ENCODE measurements at places on chromosomes 12 and 14.

- DNase-seq, result no peak
Measured at GRCh38 chr12:109944561-109945359, 44.7 kb downstream of the TCHP start.

DNA sequence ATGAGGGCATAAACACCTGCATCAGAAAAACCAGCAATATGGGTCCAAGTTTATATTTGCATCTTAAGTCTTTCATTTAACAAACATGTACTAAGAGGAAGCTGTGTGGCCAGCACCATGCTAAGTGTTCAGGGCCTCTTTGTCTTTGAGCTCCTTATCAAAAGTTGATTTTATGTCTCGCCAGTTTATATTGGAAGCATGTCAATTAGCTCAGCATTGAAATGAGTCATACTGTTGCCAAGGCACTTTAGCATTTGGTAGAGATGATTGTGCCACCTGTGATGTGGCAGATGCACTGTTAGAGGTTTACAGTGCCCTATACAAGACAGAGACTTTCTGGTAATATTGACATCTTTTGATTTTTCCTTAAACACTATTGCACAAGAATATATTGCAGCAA lies 68.5 kb downstream of the BHLHE41 start:
- DNase-seq, result no peak

- no peak for DNase-seq
Measured at GRCh38 chr12:121678716-121679300, 9.4 kb upstream of the MORN3 start.

DNA sequence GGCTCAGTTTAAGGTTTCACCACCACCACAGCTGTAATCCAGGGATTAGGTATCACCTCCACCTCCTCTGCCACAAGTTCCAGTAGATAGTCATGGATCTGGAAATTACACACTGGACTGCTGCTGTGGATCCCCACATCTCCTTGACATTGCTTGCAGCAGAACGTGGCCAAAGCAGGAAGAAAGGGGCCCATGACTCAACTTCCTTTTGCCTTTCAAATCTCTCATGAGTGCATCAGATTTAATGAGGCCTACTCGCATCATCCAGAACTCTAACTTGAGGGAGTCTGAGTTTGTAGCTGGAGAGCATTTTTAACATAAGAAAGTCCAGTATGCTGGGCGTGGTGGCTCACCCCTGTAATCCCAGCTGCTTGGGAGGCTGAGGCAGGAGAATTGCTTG lies 29.2 kb upstream of the TMED10 start:
- no peak for DNase-seq

Data from nucleus accumbens (tissue), 56 donors.